ENCODE measurements at places on chromosomes 6 and 20.

GRCh38 chr6:110662490-110663211 lies 152.6 kb downstream of the CDK19 start:
- DNase-seq, result no peak

- no peak for DNase-seq
These were observed 18.6 kb downstream of the MTG2 start for GRCh38 chr20:62201173-62202082.

DNA sequence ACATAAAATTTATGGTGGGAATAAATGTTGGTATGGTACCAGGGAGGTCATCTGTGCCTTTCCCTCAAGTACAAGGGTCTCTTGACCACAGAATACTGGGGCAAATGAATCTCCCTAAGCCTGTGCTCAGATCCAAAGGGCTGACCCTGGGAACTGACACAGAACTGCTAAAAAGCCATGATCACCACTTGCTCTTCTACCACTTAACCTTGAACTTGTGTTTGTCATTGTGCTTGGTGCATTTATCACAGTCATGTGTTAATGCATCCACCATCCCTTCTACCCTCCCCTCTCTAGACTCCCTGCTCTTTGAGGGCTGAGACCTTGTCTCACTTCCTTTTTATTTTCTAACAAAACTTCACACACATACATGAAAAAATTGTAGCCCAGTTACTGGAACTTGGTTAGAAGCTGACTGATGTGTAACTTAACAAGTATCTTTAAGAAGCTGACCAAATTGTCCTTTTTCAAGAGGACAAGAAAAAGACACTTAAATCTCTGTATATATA lies 46.1 kb upstream of the PBOV1 start:
- DNase-seq, result no peak

GRCh38 chr6:69917834-69918233 lies 51.5 kb downstream of the COL19A1 start:
- DNase-seq, result peak; percentile 87

- peak; percentile 49 for DNase-seq
These were observed 41.2 kb downstream of the CDC5L start for GRCh38 chr6:44428682-44429081.

GRCh38 chr6:6633898-6634734 lies 45.6 kb downstream of the LY86 start:
- DNase-seq, result no peak

DNA sequence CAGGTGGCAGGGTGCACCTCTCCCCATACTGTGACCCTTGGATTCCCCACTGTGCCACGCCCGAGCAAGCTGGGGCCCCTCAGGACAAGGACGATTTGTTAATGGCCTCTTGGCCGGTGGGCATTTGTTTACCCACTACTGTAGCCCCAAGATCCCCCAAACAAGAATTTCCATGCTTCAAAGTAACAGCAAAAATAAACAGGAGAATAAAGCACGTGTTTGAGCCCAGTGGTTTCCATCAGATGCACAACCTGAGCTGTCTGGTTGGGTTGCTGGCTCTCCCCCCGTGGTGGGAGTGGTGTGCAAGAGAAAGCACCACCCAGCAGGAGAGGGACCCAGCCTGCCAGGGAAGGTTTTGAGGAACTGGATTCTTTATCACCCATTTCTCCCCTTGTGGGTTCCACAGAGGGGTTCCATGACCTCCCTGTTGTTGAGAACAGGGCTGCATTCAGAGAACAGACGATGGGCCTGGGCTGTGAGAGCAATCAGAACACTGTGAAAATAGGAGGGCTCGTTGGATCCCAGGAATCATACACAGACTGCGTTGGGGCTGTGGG lies 4.8 kb downstream of the CD93 start:
- DNase-seq, result no peak

DNA sequence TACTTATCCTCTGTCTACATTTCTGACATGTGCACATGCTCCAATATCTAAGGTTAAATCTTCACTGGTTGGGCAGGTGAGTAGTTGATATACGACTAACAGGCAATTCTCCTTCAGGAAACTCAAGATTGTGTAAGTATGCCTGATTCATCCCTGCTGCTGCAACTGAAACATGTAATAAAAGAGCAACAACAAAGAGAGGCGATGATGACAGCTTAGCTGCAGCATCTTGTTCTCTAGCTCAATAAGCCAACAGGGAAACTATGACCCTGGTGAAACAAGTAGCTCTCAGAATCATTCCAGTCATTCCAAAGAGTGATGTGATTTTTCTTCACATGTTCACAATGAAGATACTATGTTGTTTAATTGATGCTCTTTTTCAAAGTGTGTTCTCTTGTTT lies 74.4 kb downstream of the ELOVL4 start:
- peak; percentile 76 for DNase-seq

GRCh38 chr6:45696738-45697137 lies 318.9 kb downstream of the CLIC5 start:
- DNase-seq, result no peak

DNA sequence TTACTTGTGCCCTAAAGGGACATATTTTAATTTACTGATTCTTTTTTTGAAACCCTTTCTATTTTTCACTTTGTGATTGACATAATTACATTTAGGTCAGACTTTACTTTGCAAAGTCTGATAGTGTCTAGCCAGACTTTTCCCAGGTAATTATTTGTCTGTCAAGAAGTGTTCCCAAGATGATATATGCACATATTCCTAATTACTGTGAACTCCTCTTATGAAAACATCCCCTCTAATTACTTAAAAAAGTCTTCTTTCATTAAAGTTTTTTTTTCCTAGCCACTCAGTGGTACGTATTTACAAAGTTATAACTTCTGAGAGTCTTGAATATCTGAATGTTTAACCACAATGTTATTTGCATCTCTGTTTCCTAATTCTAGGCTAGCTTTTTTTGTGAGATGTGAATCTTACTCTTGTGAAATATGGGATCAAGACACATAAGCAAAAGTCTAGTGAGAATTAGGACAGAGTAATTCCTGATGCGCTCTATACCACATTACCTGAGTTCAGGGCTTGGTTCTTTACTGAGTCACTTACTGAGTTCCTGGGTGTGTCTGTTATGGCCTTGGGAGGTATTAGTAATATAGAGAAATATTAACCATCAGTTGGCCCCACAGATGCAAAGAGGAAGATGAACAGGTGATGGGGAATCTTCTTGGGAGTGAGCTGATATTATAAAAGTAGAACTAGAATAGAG lies 27.9 kb downstream of the FAM83B start:
- no peak for DNase-seq

DNA sequence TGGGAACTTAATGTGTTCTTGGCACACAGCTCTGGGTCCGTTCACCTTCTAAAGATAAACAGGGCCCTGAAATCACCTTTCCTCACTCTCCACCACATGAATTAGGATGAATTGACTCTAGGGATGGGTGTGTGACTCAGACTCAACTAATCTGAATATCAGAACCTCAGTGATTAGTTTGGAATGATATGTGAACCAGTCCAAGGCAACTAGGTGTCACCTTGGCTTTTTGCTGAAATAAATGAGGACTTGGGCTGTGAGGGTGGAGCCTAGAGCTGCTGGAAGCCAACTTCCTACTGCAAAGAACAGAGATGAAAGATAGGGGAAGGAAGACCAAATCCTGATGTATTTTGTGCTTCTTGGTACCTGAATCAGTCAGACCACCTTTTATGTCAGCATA lies 132.0 kb upstream of the RNF24 start:
- no peak for DNase-seq

GRCh38 chr6:16108921-16109658 lies 19.8 kb upstream of the MYLIP start:
- no peak for DNase-seq

DNA sequence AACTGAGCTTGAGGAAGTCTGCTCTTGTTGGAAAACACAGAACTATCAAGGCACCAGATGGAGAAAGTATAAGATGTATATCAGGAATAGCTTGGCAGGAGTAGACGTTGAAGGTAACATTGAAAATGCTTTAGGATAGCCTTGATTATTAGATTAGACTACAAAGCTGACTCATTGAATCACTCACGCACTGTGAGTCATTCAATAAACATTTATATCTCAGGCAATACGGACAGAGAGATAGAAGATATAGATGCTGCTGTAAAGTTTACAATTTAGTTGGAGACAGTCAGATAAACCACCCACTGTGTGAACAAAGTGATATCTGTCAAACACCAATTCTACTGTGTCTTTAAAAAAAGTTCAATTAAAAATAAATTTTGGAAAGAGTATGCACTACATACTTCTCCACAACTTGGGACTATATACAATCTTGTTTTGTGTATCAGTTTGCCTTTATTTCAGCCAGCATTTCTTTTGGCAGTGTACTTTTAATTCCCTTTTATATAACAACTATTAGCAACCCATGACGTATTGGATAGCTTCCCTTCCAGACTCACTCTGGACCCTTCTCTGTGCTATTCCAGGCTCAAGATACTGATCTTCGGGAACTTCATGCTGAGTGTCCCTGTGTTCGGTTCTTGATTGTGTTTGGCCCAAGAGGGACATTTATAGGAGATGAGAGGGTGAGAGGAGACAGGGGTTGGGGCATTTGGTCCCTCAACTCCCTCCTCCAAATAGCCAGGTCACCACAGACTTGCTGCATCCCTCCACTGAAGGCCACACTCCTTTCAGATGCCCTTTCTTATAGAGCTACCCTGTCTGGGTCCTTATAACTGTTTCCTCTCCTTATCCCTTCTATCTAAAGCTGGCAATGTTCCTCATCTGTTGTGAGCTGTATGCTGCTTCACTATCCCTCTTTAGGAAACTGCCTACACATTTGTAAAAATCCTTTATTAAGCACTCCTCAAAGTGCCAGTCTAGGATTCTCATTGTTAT lies 176.6 kb upstream of the PTPRK start:
- DNase-seq, result peak; percentile 72

GRCh38 chr6:91171754-91172462 lies 585.0 kb upstream of the MAP3K7 start:
- DNase-seq, result no peak

DNA sequence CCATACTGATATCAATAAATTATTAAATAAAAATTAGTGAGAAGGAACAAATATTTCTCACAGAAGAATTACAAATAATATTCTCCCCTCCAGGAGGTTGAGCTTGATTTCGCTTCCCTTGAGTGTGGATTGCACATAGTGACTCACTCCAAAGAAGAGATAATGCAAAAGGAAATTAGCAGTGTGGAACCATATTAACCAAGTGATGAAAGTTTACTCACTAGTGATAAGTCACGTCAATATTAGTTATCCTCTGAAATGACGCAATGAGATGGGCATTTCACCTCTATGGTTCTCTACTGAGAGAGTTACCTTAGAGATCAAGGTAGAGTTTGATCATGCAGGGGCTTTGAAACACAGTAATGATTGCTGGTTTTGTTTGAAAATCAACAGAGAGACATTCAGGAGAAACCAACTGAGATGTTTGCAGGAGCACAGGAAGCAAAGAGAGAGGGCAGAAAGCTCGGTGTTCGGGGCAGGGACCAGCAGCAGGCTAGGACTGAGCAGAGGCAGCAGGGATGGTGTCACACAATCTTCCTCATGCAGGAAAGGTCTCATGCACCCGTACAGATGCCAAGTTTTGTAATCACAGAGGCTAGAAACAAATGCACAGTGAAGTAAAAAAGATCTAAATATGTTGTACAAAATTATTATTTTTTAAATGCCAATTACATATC lies 634.5 kb downstream of the QKI start:
- DNase-seq, result no peak

DNA sequence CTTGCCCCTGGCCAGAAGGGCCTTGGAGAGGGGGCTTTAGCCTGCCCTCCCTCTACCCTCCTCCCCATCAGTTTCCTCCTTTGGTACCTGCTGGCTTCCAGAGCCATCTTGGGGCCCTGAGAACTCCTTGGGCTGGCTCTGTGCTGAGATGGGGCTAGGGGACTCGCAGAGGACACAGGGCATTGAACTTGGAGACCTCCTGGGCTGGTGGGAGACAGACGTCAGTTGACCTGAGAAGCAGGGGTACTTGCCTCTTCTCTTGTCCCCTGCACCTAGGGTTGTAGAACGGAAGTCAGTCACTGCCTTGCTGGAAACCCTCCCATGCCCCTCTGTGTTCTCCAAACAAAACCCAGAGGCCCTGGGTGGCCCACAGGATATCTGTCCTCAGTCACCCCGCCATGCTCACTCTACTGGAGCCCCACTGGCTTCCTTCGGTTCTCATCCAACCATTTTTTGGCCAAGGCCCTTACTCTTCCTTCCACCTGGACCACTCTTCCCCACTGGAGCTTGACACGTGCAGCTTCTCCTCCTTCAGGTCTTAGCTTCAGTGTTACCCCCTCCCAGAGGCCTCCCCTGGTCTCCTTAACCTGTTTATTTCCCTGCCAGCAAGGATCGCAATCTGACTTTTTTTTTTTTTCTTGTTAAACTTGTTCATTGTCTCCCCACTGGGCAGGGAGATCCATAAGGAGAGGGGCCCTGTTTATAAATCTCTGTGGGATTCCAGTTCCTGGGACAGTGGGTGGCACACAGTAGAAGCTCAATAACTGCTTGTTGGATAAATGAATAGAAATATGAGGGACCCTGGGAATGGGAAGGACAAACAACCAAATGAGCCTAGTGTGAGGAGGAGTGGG lies 971 bp downstream of the RBCK1 start:
- DNase-seq, result no peak

DNA sequence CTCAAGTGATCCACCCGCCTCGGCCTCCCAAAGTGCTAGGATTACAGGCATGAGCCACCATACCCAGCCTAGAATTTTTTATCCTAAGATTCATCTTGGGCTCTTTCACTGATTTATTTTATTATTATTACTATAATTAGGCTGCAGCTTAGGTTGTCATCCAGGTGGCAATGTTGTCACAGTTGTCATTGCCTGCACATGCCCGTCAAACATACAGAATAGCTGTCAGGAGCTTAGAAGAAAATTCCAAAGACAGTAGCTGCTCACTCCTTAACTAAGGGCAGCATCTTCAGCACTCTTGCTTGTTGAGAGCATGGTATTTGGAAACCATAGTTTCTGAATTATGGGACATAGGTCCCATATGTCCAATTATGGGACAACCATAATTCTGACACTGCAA lies 334.9 kb upstream of the AGPAT4 start:
- DNase-seq, result no peak

- no peak for DNase-seq
These were observed 20.3 kb upstream of the ABT1 start for GRCh38 chr6:26576407-26576843.

GRCh38 chr20:15642109-15642508 lies 931.1 kb downstream of the KIF16B start:
- no peak for DNase-seq

DNA sequence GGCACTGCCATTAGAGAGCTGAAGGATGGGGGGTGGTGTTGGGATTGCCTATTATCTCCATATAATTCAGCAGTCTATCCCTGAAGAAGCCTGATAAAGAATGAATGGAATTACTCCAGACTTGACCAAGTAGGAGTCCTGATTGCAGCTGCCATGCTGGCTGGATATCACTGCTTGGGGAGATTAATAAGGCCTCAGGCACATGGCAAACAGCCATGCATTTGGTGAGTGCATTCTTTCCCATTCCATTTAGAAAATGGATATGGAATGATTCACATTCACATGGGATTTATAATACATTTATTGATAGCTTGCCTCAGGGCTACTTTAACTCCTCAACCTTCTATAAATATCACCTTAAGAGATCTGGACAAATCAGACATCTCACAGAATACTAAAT lies 49.6 kb upstream of the HLA-A start:
- no peak for DNase-seq

GRCh38 chr20:51174536-51174935 lies 151.6 kb upstream of the KCNG1 start:
- DNase-seq, result no peak

- no peak for DNase-seq
These were observed 547.6 kb downstream of the TBC1D32 start for GRCh38 chr6:120786682-120787081.

GRCh38 chr6:53282741-53283140 lies 66.0 kb downstream of the ELOVL5 start:
- no peak for DNase-seq

GRCh38 chr6:150992703-150993102 lies 127.2 kb downstream of the MTHFD1L start:
- DNase-seq, result no peak

- DNase-seq, result no peak
These were observed 74.1 kb downstream of the TTLL2 start for GRCh38 chr6:167399051-167399387.

All from fibroblast of mammary gland (primary cell).